Stimulated activated CD4-positive, alpha-beta T cell treated with anti-CD3 and anti-CD28 coated beads, Interleukin-4, amount 100 ng/mL, for 24 hours (primary cell): ENCODE measurements at places on chromosomes 13 and 19.

GRCh38 chr13:99875391-99875790, 96.2 kb downstream of the ZIC5 start:
- DNase-seq, result no peak

- no peak for DNase-seq
Observed at GRCh38 chr13:85277748-85278147, 521.5 kb downstream of the SLITRK6 start.

- DNase-seq, result no peak
Observed at GRCh38 chr19:47005164-47005641, 14.4 kb upstream of the NPAS1 start.

- no peak for DNase-seq
Observed at GRCh38 chr13:45500492-45501174, 35.9 kb downstream of the COG3 start.

DNA sequence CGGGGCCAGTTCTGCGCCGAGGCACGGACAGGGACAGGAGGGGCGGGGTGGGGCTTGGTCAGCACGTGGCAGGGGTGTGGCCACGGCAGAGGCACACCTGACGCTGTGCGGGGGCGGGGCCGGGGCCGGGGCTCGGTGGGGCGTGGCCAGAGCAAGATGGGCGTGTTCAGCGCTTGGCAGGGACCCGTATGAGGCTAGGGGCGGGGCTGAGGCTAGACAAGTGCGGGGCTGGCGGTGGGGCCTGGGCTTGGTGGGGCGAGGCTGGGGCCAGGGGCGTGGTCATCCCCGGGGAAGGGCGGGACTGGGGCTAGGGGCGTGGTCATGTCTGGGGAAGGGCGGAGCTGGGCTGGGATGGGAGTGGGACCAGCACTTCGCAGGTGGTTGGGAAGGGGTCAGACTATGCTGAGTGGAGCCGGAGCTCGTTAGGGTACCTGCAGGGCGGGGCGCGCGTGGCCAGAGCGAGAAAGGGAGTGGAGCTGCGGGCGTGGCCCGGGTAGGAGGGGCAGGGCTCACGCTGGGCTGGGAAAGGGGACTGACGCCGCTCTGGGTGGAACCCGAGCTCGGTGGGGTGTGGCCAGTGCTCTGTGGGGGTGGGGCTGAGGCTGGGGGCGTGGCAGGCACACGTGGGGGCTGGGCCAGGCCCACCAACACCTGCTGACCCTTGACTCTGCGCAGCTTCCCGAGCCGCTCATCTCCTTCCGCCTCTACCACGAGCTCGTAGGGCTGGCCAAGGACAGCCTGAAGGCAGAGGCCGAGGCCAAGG, 12.8 kb downstream of the POLR2E start:
- DNase-seq, result peak; percentile 72

- DNase-seq, result no peak
Observed at GRCh38 chr13:30119476-30119875, 187.9 kb downstream of the KATNAL1 start.

DNA sequence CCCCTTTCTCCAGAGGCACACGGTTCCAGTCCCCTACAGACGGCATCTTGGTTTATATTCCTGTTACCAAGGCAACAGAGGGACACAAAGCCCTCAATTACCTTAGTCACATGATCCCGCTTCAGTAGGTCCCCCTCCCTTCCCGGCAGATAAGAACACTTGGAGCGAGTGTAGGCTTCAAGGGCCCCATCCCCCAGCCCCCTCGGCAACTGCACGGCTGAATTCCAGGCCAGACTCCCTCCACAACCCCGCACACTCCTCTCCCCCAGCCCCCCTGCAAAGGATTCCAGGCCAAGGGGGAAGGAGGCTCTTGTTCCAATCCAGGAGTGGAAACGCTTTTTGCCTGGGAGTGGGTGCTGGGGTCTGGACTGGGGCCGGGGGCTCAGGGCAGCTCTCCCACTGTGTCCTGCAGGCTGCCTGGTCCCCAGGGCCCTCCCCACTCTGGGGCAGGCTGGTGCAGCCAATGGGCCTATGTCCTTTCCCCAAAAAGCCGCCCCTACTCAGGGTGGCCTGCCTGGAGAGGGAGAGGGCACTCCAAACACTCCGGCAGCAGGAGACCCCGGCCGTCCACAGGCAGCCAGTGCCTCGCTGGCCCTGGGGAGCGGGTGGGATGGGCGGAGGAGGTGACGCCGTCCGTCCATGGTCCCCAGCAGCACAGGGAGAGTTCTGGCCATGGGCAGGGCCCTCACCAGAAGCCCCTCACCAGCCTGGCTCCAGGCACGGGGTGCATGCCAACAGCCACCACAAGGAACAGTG, 62.6 kb downstream of the MLLT1 start:
- DNase-seq, result no peak

DNA sequence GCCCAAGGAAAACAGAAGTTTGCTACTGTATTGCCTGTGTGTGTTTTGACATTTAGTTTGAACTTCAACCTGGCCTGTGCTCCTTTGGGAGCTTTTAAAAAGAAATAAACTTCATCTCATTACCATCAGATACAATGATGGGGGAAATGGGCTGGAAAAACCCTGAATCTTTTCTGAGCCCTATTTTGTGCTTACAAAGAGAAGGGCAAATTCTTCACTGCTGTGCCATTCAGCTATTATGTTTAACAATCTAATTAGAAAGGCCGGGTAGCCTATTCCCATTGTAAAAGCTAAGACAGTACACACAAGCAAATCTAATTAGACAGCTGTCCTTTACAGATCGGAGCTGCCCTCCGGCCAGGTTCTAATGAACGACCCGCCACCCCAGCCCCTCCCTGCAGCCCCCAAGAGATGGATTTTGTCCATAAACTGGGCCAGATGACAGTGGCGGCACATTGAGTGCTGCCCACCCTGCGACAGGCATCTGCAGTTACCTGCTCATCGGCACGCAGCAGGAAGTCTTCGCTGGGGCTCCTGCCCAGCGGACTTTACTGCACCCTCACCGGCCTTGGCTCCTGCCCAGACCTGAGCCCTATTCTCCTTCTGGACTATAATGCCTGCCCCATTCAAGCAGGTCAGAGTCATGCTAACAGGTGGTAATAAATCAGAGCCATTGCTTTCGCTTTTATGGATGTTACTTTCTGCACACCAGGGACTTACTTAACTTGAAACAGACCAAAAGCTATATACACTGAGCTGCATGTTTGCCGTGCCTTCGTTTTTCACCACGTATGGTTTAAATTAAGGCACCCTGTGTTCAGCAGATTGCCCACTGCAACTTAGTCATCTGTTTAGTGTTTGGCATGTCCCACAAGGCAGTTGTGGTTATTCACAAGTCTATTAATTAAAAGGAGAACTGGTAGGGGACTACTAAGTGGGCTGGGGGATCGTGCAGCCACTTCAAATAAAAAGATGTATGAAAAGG, 549.6 kb downstream of the FGF9 start:
- no peak for DNase-seq

DNA sequence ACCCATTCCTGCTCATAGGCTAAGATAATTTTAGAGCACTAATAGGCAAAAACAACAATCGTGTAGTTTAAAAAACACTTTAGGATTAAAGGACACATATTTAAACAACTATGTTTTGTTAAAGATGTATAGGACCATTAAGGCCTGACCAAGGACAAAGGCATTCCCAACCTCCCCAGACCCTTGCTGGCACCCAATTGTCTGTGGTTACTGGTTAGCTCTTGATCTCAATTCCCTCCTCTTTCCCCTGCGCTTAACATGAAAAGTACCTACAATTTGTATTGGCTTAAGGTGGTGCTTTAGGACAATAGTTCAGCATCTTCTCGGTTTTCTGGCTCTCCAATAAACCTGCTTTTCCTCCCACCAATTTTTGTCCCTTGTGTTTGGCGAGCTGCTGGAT, 51.0 kb downstream of the TEX26 start:
- DNase-seq, result no peak

DNA sequence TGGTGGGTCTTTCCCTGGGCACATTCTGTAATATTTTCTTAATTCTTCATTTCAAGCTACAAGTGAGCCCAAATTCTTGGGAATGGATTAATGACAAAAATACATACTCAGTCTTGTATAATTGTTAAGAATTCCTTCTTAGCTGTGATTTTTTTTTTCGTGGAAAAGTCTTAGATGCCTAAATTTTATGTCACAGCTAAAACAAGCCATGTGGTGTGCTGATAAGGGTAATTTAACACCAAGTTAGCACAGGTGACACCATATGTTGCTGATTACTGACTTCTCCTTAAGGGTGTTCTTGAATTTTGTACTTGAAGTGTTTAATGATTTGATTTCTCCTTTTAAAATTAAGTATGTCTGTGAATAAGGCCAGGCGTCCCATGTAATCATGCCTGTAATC, 29.3 kb downstream of the WDFY2 start:
- no peak for DNase-seq

DNA sequence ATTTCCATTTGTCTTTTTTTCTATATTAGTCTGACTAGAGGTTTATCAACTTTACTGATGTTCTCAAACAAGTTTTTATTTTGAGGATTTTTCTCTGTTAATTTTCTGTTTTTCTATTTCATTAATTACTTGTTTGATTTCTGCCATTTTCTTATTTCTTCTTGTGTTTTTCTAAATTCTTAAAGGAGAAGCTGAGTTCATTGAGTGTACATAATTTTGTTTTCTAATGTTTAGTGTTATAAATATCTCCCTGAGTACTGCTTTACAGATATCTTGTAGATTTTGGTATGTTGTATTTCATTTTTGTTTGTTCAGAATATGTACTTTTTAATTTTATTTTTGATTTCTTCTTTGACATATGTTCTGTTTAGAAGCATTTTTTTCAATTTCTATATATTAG, 1404.3 kb upstream of the MIR17HG start:
- DNase-seq, result no peak

DNA sequence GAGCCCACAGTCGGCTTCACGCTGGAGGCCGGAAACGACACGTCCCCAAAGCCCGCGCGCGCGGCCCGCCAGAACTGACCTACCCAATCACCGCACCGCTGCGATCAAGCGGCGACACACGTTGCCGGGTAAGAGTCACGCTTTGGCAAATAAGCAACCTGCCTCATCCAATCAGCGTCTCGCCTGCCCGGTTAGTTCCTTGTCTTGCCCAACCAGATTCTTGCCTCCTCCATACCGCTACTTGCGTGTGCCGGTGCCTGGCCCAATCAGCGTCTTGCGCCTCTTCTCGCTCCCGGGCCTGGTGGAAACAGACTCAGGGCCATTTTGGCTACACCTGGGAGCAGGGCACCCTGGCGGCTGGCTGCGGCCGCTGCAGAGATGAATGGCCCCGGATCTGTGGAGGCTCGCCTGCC, 11.6 kb upstream of the ZNF544 start:
- no peak for DNase-seq

DNA sequence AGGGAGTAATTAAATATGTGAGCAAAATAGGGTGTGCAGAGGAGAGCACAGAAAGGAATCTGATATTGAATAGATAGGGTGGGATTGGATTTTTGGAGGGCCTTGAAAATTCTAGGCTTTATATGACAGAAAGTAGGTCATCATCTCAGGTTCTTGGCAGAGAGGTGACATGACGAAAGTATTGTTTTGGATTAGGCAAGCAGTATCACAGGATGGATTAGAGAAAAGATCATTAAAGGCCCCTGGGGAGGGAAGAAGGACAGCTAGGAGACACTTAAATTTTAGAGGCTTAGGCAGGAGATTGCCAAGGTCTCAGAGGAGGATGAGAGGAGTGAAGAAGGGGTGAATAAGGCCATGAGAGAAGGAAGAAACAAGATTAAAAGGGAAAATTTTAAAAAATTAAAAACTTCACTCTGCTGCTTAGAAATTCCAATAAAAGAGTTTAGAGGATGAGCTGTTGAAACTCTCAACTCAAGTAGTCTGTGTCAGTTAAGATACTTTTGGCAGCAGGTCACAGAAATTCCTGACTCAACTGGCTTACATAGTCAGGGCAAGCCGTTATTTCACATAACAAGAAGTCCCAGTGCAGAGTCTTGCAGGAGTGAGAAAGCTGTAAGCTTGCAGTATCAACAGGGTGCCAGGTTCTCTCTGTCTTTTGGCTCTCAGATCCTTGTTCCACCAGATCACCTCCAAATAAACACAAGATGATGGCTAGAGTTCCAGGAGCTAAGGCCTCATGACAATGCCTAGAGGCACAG, 8.8 kb downstream of the GPC6 start:
- no peak for DNase-seq

DNA sequence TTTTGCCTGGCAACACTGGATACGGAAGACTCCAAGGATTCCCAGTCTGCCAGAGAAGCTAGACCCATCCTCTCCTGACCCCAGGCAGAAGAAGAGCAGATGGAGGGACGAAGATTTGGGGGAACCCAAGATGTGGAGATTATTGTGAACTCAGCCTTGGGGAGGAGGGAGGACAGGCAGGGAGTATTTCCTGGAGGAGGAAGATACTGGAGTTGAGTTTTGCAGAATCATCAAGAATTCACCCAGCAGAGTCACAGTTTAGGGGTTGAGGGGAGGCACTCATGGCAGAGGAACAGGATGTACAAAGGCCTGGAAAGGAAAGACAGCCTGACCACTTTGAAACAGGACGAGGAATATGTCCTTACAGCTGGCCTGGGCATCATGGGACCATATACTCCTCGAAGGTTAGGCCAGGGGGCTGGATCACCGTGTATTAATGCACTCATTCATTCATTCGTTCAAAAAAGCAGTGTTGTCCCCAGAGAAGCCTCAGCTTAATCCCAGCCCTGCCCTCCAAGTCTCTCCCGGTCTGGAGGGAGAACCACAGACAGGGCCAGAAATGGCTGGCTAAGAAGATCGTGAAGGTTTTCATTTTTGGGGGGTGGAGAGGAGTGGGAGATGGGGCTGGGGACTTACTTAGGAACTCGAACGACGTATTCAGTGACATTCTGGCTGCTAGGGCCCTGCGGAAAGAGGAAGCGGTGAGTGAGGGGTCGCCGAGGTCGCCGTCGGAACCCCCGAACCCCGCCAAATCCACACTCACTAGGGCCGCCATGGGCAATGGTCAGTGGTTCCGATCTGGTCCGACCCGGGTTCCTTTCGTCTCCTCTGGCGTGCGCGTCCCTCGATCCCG, 517 bp downstream of the GTF2F1 start:
- no peak for DNase-seq

- no peak for DNase-seq
Observed at GRCh38 chr13:113357529-113357928, 6.4 kb downstream of the GRTP1 start.

DNA sequence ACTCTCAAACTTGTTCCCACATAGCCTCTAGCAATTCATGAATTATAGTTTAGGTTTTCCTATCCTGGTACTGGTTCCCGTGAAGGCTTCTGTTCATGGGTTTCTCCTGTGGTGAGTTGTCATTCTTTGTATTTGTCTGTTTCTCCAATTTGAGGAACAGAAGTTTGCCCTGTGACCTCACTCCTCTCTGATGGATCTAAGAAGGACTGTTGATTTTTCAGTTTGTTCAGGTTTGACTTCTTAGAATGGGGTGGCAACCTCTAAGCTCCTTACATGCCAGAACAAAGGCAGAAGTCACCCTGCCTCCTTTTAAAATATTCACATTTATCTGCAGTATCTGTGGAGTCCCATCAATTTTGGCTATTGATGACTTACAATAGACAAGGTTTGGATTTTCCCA, 354.0 kb downstream of the SPRY2 start:
- no peak for DNase-seq

GRCh38 chr19:15701757-15702533, 25.9 kb upstream of the OR10H2 start:
- no peak for DNase-seq

GRCh38 chr13:99357131-99357596, 50.0 kb upstream of the GPR183 start:
- DNase-seq, result peak; percentile 70
